ENCODE measurements at places on chromosomes 5 and 9. TPM values are rescaled to one million over a fixed set of nuclear protein-coding genes. Genes with fewer than 3 reads are reported as not detected.

Gene GPBP1
- total RNA-seq = 58.7 TPM

Gene PCA3
- total RNA-seq = not detected

Gene LCN12
- 1.2 TPM for total RNA-seq

Gene FAXDC2
- not detected for total RNA-seq

Gene COL15A1
- 0.16 TPM for total RNA-seq

Gene CHMP5
- 59.5 TPM for total RNA-seq

Gene KCTD16
- total RNA-seq = not detected

Gene ADAMTS19
- 0.14 TPM for total RNA-seq

Gene HSPB3
- not detected for total RNA-seq

Gene TNFSF8
- 192 TPM for total RNA-seq

Gene SHISAL2B
- not detected for total RNA-seq

Gene TAF11L10
- not detected for total RNA-seq

Gene FOXD4L5
- total RNA-seq = not detected

Gene TRIM23
- 5.5 TPM for total RNA-seq

Gene SLC45A2
- not detected for total RNA-seq

Gene CNTNAP3B
- 0.11 TPM for total RNA-seq

Gene SLC2A6
- 4.9 TPM for total RNA-seq

Gene PRRX2
- 0.50 TPM for total RNA-seq

Gene LVRN
- not detected for total RNA-seq

Gene ZDHHC11
- 6.2 TPM for total RNA-seq

Gene PDE8B
- total RNA-seq = not detected

Gene HOMER1
- total RNA-seq = 12.1 TPM

Gene DMRT1
- not detected for total RNA-seq

Gene XRCC4
- 8.7 TPM for total RNA-seq

Gene SHB
- 3.4 TPM for total RNA-seq

Gene HACD4
- total RNA-seq = 1.2 TPM

Gene CFAP157
- total RNA-seq = not detected

Gene SPAAR
- not detected for total RNA-seq

Gene RGS14
- 43.7 TPM for total RNA-seq

Gene RNF208
- total RNA-seq = 3.3 TPM

Gene ENHO
- not detected for total RNA-seq

Gene INSL4
- total RNA-seq = 0.14 TPM

Gene C5orf52
- total RNA-seq = not detected

Gene RETREG1
- total RNA-seq = 9.6 TPM
